Keratinocyte (primary cell): ENCODE measurements at places on chromosomes 2 and 18.

- DNase-seq = no peak
Measured at GRCh38 chr2:222333397-222333796, 34.6 kb upstream of the PAX3 start.

GRCh38 chr2:239299218-239299939, 101.4 kb downstream of the HDAC4 start:
- no peak for DNase-seq

DNA sequence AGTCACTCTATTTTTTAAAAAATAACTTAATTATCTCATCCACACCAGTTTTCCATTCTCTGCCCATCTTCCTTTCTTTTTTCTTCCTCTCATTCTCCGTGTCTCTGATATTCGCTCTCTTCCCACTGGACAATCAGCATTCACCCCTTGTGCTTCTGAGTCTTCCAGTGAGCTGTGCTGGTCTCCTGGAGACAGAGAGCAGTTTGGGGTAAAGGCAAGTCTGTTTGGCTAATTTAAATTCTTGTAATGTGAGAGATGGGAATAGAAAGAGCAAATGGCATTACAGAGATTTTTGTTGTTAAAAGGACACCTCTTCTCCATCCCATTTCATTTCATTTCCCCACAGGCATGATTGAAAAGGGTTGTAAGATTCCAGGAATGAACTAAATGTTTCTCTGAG, 107.5 kb downstream of the DTNA start:
- no peak for DNase-seq

DNA sequence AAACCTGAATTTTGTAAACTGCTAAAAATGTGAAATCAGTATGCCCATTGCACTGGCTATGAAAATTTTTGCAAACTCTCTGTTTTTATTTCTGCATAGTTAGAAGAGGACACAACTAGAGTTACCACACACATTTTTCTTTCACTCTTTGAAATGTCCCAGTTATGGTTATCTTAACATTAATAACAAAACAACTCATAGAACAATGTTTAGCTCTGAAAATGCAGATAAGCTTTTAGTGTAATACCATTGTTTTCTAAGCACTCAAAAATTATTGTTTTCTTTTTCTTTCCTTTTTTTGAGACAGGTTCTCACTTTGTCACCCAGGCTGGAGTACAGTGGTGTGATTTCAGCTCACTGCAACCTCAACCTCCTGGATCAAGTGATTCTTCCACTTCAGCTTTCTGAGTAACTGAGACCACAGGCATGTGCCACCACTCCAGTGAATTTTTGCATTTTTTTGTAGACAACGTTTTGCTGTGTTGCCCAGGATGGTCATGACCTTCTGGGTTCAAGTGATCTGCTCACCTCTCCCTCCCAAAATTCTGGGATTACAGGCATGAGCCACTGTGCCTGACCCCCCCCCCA, 1204.5 kb upstream of the ZEB2 start:
- DNase-seq = no peak

DNA sequence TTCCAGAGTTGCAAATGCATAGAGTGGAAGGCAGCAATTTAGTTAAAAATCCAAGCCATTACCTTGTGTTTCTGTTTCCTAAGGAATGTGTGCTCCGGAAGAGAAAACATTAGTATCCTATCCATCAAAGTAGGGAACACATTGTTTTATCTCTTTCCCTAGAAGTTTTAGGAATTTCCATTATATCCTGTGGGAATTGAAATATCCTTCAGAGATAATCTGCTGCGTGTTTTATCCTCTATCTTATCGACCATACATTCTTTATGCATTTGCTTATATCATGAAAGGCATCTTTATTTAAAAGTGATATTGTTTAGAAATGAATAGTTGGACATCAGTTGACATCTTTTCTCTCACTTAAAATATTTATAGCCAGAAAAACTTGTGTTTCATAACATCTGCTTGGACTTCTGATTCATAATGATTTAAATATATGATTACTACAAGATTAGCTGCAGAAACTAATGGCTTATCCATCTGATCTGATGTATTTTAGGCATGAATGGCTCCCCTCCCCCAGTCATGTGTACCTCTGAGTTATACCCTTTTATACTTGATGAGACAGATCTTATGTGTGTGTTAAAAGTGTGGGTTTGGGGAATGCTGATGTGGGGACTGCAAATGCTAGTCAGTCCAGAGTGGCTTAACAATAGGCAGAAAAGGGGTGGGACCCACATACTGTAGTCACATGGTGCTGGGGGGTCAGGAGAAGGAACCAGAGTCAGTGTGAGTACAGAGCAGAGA, 136.2 kb upstream of the ARHGAP28 start:
- no peak for DNase-seq

- no peak for DNase-seq
Measured at GRCh38 chr2:42971947-42972736, 179.8 kb upstream of the HAAO start.

GRCh38 chr2:113117541-113118262, 9.7 kb upstream of the IL1RN start:
- peak; percentile 95 for DNase-seq

GRCh38 chr2:150230004-150230403, 257.5 kb downstream of the RND3 start:
- no peak for DNase-seq

GRCh38 chr2:98212092-98213000, 125.4 kb downstream of the VWA3B start:
- no peak for DNase-seq

GRCh38 chr2:134469516-134470115, 215.7 kb downstream of the MGAT5 start:
- no peak for DNase-seq

DNA sequence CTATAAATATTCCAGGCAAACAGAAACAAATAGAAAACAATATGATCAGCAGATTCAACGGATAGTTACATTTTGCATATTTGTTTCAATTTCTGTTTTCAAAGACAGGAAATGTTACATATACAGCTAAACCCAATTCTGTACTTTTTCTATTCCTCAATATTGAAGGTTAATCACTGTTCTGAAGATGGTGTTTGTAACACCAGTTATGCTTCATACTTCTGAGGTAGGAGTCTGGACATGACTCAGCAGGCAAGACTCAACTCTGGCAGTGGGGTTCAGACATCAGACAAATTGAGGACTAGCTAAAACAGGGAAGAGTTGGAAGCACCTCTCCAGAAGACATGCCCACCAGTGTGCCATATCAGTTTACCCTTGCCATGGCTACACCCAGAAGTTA, 16.6 kb downstream of the SERPINB13 start:
- DNase-seq = no peak

- DNase-seq = no peak
Measured at GRCh38 chr18:78595453-78595852, 384.2 kb upstream of the SALL3 start.

GRCh38 chr2:105802587-105802986, 57.9 kb downstream of the NCK2 start:
- DNase-seq = no peak

DNA sequence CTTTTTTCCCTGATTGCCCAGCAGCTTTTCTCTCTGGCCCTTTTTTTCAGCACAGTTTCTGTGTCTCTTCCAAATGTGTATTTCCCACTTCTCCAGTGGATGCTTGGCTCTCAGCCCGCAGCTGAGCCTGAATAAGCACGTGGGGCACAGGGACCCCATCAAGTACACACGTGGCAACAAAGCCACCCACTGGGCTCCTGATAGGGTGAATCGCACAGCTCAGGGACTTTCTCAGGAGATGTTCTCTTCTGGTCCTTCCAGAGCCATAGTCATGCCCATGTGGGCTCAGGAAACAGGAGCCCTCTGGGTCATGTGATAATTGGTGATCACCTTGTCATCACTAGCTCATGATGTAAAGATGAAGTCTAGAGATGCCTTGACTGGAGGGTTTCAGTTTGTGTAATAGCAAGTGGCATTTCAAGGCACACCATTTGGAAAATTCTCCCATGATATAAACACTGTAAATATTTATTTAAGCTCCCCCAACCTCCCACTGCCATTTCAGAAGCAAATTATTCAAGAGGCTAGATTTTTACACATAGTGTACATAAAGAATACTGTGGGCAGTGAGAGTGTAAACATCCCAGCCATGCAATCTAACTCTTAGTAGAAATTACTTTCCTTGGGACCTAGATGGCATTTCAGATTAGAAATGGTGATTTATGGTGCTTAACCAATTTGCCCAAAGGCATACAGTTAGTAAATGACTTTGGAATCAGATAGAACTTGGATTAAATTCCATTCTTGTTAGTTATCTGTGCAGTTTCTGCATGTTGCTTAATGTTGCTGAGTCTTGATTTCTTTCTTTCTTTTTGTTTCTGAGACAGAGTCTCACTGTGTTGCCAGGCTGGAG, 597.5 kb downstream of the SLC4A3 start:
- DNase-seq = peak; percentile 40

DNA sequence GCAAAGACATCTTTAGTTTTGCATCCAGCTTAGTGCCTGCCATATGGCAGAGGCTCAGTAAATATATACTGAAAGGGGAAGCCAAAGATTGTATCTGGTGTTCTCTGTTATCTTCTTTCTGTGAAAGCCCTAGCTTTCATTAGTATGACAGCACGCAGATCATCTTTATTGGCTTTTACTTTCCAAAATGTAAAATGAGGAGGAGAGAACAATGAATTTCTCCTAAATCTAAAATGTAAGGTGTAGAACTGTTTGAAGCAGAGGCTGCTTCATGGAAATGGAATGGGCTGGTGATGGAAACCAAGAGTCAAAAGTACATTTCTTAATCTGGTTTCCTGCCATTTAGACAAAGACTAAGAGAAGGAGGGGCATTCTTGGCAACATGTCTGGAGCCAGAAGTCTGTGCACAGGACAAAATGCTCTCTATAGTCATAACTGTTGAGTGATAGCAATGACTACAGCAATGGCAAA, 1029.9 kb upstream of the PIK3C3 start:
- DNase-seq = no peak

DNA sequence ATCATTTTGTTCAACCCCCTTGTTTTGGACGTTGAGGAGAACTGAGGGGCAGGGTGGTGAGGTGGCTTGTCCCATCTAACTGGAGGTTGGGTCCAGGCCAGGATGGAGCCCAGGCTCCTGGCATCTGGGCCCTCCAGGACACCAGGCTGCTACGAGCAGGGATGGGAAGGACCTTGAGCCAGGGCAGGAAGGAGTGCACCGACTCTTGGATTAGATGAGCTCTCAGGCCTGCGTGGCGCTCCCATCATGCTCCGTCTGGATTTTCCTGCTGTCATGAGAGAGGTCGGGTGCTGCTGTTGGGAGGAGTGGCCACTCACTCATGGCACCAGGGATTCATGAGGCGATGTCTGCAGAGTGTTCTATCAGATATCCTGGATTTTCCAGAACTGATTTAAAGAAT, 18.3 kb upstream of the ALLC start:
- no peak for DNase-seq

GRCh38 chr2:40095000-40095399, 315.9 kb upstream of the THUMPD2 start:
- DNase-seq = peak; percentile 63

- DNase-seq = no peak
Measured at GRCh38 chr18:44552706-44553105, 128.0 kb upstream of the SETBP1 start.

- DNase-seq = no peak
Measured at GRCh38 chr2:200329798-200330197, 23.3 kb downstream of the SPATS2L start.

GRCh38 chr2:227411320-227411989, 23.7 kb upstream of the SCYGR1 start:
- peak; percentile 90 for DNase-seq

DNA sequence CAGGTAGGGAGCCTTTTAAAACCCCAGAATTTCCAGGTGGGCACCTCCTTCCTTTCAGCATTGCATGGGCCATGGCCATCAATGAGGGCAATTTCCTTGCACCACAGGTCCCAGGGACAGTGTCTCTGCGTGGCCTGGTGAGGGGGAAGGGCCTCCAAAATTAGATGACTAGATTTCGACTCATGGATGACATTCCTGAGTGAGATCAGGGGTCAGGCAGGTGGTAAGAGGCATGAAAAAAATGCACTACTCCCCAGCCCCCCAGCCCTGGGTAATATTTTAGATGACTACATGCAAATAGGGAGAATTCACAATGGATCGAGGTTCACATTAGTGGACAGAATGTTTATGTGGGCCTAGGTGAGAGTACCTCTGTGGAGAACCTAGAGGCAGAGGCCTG, 19.0 kb upstream of the IGFBP5 start:
- peak; percentile 68 for DNase-seq

DNA sequence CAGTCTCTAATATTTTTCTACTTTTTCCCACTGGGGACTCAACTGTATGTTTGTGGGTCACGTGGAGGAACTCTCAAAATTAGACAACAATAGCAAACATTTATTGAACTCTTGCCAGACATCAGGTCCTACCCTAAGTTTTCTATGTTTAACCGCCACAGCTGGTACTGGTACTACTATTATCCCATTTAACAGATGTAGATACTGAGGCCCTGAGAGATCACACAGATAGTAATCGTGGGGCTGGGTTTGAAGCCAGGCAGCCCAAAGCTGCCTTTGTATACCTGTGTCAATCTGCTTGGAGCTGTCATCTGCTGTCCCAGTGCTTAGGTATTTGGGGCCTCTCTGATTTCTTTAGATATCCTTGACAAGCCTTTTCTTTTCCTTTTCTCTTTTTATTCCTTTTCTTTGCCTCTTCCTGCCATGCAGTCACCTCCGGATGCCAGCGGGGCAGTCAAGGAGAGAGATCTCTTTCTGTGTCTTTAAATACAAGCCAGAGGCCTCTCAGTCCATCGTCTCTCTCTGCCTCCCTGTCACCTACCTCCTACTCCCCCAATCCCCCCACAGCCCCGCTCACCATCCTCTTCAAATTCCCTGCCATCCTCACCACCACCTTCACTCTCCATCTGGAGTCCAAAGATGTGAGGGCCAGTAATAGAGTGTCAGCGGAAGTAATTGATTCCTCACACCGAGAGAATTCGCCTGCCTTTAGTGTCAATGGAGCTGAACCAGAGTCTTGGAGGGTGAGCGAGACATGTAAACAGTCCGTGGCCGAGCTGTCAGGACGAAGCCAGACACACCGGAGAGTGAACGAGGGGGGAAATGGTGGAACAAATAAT, 23.4 kb downstream of the NRP2 start:
- no peak for DNase-seq

DNA sequence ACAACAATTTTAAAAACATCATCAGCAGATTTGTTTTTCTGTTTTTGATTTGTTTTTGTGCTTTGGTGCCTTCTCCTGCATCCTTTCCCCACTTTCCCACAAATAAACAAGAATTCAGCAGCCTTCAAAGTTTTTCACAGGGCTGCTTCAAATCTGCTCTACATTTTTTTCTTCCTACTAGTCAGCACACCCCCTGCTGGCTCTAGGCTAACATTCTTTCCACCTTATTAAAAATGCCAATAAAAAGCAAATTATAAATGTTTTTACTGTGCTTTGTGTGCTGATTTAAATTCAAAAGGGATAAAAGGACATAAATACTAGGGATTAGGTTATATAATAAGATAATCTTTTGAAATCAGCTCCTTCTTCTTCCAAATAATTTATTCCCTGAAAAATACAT, 6.2 kb upstream of the CNTNAP5 start:
- DNase-seq = no peak

DNA sequence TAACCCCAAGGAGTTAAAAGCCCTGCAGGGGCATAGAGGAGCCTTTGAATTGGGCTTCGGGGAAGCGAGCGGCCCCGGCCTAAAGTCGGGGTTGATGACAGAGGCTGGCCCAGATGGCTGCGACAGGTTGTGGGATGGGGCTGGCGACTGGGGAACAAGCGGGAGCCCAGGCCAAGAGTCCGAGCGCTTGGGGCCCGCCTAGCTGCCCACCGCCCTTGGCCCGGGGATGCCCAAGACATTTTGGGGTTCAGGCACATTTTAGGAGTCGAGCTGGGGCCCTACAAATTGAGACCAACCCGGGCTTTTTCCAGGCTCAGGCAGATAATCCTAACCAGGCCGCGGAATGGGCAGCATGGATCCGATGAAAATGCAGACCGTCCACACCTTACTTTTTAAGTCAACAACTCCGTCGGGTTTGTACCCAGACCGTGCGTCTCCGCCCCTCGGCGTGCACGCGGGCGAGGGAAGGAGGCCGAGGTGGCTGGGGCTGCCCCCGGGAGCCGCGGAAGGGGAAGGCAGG, 507 bp downstream of the RTKN start:
- no peak for DNase-seq
